Glutamatergic neuron (in vitro differentiated cells): ENCODE measurements at places on chromosomes 4 and X.

DNA sequence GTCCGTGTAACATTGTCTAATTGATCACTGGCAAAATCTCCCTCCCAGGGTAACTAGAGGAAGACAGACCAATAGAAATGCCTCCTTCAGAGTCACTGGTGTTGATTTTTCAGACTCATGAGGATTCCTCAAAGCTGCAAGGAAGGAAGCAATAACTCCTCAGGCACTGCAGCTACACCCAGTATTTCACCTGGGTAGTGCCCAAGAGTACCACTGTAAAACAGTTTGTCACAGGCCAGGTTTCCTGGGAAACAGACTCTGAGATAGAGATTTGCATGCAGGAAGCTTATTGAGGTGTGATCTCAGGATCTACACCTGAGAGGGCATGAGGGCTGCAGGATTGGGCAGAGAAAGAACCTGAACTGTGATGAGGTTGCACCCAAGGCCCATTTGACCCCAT, 240.7 kb upstream of the ATP6AP2 start:
- DNase-seq, result no peak

DNA sequence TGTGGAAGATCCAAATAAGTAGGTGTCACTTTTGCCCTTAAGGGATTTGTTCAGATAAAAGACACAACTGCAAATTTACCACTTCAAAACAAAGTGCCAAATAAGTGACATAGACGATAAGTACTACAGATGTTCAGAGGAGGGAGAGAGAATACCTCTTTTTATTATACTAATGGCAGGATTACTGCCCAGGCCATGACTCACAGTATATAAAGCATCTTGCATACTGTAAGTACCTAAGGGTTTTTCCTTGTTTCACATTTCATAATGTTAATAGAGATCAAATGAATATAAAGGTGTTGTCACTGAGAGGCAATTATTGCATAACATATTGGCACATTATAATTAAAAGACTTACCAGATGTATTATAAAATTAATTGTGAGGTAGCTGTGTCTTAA, 46.4 kb downstream of the PTPN13 start:
- no peak for DNase-seq

DNA sequence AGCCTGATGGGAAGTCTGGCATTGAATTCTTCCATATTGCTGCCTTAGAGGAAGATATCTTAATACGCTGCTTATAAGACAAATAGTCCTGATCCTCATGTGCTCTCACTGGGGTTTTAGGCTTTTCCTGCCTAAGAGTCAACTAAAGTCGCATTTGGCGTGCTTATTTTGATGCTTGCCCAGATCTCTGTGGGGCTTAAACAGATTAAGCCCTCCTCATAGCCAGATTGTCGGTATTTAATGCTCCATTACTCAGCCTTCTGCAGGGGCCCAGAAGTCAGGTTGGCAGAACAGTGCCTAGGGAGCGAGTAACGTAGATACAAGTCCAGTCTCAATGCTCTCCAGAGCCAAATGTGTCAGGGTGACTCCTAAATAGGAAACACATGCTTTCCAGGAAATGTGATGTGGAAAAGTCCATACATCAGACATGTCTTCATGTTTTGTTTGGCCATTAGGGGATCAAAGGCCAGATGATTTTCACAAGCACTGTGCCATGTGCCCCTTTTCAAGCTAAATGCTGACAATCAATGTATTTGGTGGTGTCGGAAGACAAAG, 262.8 kb downstream of the PRDM5 start:
- no peak for DNase-seq

GRCh38 chr4:160265836-160266235, 1163.0 kb downstream of the RAPGEF2 start:
- DNase-seq, result no peak

GRCh38 chr4:18394656-18395055, 373.1 kb upstream of the LCORL start:
- no peak for DNase-seq

DNA sequence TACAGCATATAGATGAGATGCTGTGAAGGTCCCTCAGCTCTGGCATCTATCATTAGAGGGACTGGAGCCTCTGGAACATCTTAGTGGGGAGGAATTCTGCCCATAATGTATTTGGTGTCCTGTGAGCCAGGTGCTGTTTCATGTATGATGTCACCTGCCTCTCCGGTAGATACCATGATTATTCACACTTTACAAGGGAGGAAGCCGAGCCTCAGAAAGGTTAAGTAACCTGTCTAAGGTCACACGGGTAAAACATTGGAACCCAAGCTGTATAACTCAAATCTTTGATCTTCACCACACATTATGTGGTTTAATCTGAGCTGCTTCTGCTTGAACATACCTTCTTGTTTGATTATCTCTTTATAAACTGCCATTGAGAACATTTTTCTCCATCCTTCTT, 442.8 kb downstream of the BCOR start:
- no peak for DNase-seq

GRCh38 chrX:4253092-4253491, 539.6 kb upstream of the PRKX start:
- no peak for DNase-seq

DNA sequence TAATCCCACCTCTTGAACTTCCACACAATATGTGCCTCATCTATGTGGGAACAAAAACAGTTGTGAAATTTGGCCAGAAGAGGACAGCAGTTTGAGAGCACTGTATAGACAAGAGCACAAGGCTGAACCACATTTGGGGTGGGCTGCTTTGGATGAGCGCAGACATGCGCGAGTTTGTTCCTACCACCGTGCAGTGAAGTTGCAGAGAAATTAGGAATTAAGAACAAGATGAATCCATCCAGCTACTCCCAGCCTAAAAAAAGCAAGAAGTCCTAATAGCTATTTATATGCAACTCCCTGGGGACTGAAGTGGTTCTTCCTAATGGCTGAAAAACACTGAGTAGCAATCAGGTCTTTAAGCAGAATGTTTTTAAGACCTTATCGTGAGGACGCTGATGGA, 1.0 kb downstream of the GAB3 start:
- no peak for DNase-seq

DNA sequence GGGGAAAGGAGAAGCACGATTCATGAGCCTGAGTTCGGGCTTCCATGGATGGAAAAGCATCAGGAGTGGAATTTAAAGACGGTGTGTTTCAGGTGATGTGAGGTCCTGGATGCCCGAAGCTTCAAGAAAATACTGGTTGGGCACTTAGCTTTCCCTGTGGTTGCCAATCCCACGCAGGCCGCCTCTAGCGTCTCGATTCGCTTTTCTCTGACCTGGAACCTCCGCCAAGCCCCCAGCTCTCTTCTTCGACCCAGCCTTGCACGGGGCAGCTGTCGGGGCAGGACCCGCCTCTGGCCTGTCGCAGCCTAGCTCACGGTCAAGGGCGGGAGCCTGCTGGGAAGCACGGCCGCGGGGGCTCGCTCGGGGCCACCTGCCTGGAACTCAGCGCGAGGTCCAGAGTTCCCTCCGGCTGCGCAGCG, 308 bp upstream of the TLR2 start:
- no peak for DNase-seq

- DNase-seq, result no peak
Observed at GRCh38 chr4:3388471-3389232, 53.1 kb upstream of the HGFAC start.

DNA sequence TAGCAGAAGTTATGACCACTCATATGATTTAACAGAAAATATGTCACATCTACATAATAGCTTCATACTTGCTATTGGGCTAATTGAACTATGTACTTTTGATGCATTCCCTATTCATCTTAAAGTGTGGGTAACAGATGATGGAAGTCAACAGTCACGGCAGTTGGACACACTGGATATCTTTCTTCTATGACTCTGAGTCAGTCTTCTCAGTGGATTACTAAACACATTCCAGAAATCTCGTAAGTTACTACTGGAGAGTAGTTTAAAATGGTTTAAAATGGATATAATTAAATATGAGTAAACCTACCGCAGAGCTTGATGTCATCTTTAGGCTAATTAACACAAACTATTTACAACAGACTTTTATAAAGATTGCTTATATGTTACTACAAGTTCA, 30.1 kb upstream of the CFAP299 start:
- no peak for DNase-seq

- no peak for DNase-seq
Observed at GRCh38 chrX:119292445-119292844, 56.4 kb downstream of the PGRMC1 start.

GRCh38 chr4:184343502-184344177, 126.0 kb upstream of the ENPP6 start:
- peak; percentile 65 for DNase-seq

DNA sequence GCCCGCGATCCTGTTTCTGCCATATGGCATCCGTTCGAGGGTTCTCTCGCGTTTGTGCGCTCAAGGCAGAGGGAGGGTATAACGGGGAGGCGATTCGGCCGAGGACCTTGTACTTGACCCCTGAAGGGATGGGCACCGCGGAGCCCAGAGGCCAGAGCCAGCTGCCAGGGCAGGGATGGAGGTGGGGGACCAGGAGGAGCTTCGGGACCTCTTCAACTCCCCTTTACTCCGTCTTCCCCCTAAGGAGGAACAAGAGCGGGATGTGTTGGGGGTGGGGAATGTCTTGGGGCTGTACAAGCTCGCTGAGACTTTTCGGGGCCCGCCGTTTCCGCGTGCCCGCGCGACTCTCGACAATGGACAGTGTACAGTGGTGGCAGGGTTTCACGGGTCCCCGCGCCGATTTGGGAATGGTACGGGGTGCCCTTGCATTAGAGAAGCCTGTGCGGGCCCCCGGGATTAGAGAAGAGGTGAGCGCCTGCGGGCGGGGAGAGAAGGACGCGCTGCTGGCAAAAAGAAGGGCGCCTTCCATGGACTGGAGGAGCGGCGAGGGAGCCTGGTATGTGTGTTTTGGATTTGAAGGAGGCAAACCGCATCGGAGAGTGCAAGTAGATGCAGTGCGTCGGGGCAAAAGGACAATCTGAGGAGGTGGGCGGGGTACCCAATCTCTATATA, 760 bp downstream of the UGT8 start:
- DNase-seq, result peak; percentile 41

- DNase-seq, result peak; percentile 65
Observed at GRCh38 chrX:3815896-3816664, 102.6 kb upstream of the PRKX start.

GRCh38 chrX:133413218-133413925, 1.9 kb downstream of the GPC4 start:
- DNase-seq, result no peak

DNA sequence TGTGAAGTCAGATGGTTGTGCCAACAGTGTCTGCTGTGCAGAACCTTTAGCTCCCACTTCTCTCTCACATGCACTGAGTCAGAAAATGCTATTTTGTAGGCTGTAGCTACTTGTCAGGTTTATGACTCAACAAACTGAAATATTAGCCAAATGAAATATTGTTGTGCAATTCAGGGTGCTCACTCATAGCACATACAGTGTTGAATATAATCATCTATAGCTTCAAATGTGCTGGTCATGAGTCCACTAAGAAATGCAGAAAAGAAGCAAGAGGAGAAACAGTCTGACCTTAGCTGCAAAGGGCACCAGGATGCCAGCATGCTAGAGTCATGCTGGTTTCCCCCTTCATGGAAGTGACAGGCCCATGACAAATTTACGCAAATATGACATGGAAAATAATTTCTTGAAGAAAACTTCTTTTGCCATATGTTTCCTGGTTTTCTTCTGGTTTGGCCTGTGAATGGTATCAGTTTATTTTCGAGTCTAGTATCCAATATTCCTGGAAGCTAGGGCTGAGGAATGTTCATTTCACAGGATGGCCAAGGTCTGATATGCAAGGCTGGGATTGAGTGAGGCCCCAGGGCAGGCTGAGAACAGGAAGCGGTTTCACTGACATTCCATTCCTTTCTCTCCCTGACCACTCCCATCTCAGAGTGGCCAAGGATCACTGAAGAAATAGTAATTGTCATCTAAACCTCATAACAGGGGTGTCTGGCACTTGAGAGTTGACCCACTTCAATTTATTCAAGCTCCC, 10.3 kb upstream of the CXCL2 start:
- no peak for DNase-seq

DNA sequence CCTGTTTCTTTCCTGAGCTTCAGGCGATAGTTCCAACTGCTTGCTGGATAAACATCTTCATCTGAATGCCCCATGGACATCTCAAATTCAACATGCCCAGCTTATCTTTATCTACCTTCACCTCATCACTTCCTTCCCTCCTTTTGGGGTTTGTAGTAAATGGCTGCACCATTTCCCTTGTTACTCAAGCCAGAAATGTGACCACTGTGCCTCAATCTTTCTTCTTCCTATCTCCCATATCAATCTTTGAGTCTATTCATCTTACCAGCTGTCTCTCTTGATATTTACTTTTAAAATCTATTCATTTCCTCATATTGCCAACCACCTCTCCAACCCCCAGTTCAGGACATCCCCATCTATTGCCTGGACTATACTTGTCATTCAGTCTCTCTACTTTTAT, 155.4 kb downstream of the PPA2 start:
- DNase-seq, result no peak

DNA sequence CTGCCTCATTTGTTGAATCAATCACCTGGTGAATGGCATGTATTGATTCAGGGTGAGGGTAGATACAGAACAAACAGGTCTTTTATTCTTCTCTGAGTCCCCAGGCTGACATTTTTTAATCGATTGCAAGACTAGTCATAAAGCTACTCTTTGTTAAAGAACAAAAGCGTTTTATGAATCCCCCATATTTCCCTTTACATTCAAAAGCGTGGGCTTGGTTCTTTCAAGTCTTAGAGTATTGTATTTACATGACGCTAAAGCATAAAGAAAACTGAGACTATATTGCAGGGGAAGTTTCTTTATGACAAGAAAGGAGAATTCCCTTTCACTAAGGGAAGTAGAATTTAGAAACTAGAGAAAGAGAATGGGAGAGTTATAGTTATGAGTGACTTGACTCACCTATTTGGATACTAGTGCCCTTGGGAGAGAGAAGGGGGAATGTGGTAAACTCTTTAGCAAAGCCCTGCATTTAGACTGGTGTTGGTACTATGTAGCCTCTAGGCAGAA, 69.3 kb upstream of the PDE5A start:
- DNase-seq, result no peak

GRCh38 chr4:55561889-55562288, 15.2 kb upstream of the CLOCK start:
- no peak for DNase-seq

- no peak for DNase-seq
Observed at GRCh38 chrX:40007131-40007755, 90.5 kb downstream of the BCOR start.
